ENCODE measurements at places on chromosomes 12 and 14.
A peak's percentile ranks its signal among the peaks of the same experiment; 100 is the strongest.

GRCh38 chr14:47961634-47962033, 286.2 kb upstream of the MDGA2 start:
- no peak for DNase-seq

DNA sequence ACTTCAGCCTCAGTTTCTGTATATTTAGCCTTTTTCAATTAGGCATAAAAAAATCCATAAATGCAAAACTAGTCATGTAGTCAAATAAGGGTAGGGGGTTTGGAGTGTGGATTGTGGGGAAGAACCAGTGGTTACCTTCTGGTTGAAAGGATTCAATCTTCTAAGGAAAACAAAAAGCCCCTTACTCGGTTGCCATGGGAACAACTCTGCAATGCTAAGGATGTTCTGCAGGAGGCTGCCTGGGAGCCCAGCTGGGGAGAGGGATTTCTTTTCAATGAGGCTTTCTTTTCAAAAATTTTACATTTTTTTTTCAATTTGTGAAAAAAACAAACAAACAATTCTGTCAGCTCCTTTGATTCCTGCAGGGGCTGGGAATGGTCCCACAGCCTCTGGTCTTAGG, 67.2 kb downstream of the SLC8A3 start:
- no peak for DNase-seq

- DNase-seq, result no peak
Observed at GRCh38 chr14:76056128-76056527, 70.6 kb downstream of the IFT43 start.

DNA sequence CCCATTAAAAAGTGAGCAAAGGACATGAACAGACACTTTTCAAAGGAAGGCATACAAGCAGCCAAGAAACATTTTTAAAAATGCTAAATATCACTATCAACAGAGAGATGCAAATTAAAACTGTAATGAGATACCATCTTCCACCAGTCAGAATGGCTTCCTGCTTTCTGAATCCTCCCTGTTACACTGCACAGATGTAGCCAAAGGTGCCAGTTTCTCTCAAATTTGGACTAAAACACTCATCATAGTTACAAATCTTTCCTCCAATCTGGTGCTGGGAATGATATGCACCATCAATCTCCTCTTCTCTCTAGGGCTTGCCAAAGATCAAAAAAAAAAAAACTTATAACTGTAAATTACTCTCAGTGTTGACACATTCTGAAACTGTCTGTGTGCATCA, 311.8 kb upstream of the CLEC14A start:
- DNase-seq, result no peak

DNA sequence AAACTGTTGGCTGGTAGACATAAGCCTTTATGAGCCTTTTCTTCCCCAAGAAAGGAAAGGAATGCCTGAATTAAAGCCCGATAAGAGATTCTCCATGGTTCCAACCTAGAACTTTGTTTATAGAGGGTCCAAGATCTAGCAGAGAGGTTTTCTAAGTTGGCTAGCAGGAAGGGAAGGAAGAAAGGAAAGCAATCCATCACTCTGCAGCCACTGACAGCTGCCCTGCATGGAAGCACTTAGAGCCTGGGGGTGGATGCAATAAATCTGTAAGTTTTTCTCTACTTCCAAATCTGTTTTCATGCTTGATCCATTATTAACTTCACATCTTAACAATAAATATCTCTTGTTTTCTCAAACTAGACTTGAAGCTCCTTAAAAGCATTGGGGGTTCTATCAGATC, 224.4 kb downstream of the KSR2 start:
- DNase-seq, result no peak

DNA sequence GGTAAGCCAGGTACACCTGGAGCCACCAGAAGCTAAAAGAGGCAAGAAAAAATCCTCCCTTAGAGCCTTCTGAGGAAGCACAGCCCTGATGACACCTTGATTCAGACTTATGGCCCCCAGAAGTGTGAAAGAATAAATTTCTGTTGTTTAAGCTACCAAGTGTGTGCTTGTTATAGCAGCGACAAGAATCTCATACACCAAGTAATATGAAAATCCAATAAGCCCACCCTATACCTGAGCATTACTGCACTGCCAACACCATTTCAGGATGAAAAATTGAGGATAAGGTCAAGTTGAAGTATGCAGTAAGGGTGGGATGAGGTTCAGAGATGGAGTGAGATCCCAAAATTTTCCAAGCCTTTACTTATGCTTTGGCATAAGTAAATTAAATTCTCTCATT, 163.6 kb upstream of the CCDC196 start:
- no peak for DNase-seq

DNA sequence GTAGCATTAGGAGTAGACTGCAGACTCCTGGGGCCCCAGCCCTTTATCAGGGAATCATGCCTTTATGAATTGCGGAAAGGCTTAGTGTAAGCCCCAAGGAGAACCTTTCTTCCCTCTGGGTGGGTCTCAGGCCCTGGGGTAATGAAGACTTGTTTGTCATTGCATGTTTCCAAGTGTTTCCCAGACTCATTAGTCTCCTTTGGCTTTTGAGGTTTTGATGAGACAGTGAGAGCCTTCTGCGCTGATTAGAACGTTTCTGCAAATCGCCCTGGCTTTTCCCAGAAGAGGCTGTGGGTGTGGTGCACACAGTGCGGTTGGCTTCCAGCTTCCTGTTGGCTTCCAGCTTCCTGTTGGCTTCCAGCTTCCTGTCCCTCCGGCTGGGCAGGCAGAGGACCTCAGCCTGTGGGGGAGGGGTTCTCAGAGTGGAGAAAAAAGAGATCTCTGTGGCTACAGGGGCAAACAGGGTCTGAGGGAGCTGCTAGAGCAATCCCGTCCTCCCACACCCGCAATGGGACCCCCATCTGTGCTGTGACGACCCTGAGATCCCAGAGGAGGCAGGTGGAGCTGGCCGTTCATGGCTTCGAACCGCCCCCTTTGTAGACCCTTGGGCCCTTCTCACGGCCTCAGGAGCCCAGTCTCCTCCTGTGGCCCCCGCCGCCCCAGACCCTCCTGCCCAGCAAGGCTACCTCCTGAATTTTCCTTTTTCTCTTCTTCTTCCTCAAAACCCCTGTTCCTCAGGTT, 42.1 kb downstream of the GPR68 start:
- no peak for DNase-seq

- DNase-seq, result no peak
Observed at GRCh38 chr12:110935588-110935987, 15.2 kb upstream of the MYL2 start.

GRCh38 chr12:38543151-38543550, 226.6 kb downstream of the ALG10B start:
- DNase-seq, result no peak

DNA sequence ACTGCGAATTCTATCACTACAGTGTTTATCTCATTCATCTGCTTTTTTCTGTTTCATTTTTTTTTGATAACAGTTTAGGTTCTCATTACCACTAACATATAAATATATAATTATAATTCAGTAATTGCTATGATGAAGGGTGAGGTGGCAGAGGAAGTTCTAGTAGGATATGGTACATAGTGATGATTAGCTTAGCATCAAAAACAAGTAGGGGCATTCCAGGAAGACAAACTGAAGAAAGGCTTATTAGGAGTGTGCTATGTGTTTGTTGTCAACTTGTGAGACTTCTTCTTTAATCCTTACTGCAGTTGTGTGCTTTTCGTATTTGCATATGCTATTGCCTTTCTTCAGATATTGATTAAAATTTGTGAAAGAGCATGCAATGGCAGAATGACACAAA, 20.6 kb downstream of the FUT8 start:
- DNase-seq, result no peak

GRCh38 chr14:50874757-50875156, 2.9 kb downstream of the ABHD12B start:
- DNase-seq, result no peak

- DNase-seq, result no peak
Observed at GRCh38 chr12:45503899-45504298, 225.6 kb upstream of the ARID2 start.

- no peak for DNase-seq
Observed at GRCh38 chr12:643475-644302, 19.6 kb downstream of the NINJ2 start.

GRCh38 chr12:106598003-106598402, 15.2 kb downstream of the RFX4 start:
- no peak for DNase-seq

DNA sequence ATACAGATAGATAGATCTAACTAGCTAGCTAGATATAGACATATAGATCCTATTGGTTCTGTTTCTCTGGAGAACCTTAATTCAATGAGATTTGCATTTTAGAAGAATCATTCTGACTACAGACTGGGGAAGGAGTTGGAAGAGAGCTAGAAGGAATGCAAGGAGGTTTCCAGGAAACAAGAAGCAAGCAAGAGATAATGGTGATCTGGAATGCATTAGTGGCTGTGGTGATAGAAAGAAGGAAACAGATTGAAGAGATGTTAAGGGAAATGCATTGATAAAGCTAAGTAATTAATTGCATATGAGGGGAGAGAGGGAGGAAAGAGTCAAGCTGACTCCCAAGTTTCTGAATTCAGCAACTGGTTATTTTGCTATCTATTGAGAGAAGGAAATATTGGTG, 42.7 kb downstream of the DBX2 start:
- DNase-seq, result no peak

- no peak for DNase-seq
Observed at GRCh38 chr14:90303473-90303872, 28.3 kb downstream of the NRDE2 start.

- DNase-seq, result no peak
Observed at GRCh38 chr12:22923768-22924167, 298.8 kb downstream of the ETNK1 start.

GRCh38 chr12:123849517-123849916, 87.4 kb downstream of the DNAH10 start:
- DNase-seq, result no peak

DNA sequence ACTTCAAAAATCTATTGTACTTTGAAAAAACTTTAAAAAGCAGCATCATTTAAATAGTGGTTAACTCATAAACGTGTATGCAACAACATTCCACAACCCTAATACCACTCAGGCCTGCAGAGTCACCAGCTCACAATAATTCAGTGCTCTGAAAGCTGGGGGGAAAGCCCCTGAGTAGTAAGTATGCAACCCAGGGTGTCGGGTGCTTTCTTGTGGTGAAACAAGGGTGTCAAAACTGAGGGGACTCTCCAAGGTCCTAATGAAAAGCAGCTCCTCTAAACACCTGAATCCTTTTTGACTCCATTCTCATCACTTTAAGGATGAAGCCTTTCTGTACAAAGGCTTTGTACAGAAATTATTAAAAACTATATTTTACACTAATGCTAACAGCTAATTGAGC, 33.7 kb downstream of the FGFR1OP2 start:
- DNase-seq, result no peak

- no peak for DNase-seq
Observed at GRCh38 chr12:92244036-92244435, 98.4 kb upstream of the BTG1 start.

- peak; percentile 57 for DNase-seq
Observed at GRCh38 chr14:70416725-70417349, at the start of gene SYNJ2BP. Gene SYNJ2BP (minus strand): TSS chr14:70417090. CDS start chr14:70416963, 127 bp downstream.

DNA sequence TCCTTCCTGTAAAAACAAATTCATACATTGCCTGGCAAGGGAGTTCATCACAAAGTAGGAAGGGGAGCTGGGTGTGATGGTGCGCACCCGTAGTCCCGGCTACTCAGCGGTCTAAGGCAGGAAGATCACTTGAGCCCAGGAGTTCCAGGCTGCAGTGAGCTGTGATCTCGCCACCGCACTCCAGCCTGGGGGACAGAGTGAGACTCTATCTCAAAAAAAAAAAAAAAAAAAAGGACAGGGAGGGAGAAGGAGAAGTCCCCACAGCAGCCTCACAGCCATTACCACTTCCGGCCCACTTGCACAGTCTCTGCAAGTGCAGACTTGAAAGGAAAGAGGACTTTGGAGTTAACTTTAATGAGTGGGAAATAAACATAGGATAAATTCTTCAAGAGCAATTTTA, 121.0 kb downstream of the FBXL14 start:
- no peak for DNase-seq

DNA sequence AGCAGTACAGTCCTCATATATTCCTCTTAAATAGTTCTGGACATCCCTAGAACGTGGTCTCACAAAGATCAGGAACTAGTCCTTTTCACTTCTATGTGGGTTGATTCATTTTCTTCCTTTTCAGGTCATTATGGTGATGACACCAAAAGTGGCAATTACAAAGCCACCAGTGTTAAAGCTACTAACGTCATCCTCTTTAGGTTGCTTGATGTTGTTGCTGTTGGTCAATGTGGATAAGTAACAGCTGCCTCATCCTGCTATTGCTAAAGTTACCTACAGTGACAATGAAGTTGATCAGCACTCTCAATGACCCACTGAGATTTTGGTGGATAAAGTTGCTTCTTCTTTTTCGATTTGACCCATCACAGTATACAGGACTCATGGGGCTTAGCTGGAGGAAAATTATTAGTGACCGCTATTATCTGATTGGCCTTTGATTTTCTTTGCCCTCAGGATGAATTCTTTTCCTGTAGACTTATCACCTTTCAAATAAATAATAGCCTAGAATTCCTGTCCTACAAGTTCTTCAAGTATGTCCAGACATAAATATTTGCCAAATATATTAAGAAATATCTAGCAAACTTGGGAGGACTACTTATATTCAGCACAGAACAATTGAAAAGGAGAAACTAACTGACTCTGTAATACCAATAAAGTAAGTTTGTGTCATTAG, 54.0 kb upstream of the ATP2B1 start:
- DNase-seq, result no peak

- no peak for DNase-seq
Observed at GRCh38 chr12:99985631-99986030, 895 bp upstream of the ANKS1B start.

DNA sequence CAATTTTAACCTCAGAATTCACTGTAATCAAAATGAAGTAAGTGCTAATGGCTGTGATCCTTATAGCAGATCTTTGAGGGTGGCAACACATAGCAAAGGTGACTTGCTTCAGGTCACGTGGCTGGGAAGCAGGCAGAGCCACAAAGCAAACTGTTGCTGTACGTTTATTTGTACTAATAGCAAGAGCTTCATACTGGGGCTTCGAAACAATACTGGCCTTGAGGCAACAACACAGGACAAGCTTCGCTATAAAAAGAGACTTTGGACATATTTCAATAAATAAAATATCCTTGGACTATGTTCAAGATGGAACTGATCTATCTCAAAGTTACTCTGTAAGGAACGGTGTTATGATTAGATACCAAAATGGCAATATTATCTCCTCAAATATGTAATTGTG, 44.6 kb downstream of the MSRB3 start:
- no peak for DNase-seq

- no peak for DNase-seq
Observed at GRCh38 chr14:75769047-75769685, 108.1 kb downstream of the TTLL5 start.

DNA sequence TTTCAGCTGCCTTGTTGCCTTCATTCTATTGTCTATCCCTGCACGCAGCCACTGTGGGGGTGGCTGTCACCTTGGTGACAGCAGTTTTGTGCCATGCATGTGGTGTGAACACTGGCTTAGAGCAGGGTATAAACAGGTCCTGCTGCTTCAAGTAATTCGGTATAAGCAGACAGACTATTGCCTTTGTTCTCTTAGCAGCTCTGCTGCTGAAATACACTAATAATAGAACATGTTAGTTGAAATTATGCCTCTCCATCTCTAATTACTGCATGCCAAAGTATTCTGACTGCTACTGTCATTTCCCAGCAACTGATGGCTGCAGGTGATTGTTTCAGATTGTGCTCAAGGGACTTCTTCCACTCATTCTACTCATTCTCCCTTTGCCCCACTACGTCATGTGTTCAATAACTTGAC, 34.6 kb downstream of the PTPRO start:
- no peak for DNase-seq
